ENCODE measurements at places on chromosomes 1 and 21.

DNA sequence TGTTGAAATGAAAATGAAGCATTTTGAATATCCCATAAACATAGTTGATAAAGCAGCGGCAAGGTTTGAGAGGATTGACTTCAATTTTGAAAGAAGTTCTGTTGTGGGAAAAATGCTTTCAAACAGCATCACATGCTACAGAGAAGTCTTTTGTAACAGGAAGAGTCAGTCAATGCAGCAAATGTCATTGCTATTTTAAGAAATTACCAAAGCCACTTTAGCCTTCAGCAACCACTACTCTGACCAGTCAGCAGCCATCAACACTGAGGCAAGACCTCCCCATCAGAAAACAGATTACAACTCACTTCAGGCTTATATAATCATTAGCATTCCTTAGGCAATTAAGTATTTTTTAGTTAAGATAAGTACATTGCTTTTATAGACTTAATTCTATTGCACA is 33.8 kb upstream of the FCRL3 start:
- DNase-seq: no peak

DNA sequence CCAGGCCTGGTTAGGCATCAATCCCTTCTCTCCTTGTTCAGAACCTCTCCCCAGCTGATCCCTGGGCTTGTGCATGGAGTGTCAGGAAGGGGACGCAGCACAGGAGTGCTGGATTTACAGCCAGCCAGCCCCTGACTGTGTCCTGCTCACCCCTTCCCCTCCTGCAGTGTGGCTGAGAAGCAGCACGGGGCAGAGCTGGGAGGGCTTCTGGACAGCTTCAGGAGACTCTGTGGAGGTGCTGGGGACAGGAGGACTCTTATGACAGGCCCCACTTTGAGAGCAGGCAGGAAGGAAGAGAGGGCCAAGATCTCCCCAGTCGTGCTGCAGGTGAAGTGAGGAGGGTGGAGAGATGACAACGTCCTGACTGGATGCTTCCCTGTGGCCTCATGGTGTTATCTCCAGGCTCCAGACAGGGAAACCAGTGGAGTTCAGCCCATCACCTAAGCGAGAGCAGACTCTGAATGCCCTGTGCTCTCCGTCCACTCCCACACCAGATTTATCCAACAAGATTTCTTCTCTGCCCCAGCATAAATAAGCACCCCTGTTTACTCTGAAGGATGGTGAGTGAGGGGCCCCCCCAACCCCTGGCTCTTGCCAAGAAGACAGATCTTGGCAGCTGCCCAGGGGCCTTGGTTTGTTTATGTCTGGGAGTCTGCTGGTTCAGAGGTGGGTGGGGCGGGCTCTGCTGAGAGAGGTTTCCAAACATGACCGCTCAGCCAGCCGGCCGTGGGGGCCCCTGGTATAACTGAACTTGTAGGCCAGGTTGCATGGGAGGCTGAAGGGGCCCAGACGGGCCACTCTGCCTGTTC is 21.3 kb downstream of the TMCC2 start:
- no peak for DNase-seq

GRCh38 chr1:38084700-38085099 is 38.1 kb upstream of the POU3F1 start:
- no peak for DNase-seq

DNA sequence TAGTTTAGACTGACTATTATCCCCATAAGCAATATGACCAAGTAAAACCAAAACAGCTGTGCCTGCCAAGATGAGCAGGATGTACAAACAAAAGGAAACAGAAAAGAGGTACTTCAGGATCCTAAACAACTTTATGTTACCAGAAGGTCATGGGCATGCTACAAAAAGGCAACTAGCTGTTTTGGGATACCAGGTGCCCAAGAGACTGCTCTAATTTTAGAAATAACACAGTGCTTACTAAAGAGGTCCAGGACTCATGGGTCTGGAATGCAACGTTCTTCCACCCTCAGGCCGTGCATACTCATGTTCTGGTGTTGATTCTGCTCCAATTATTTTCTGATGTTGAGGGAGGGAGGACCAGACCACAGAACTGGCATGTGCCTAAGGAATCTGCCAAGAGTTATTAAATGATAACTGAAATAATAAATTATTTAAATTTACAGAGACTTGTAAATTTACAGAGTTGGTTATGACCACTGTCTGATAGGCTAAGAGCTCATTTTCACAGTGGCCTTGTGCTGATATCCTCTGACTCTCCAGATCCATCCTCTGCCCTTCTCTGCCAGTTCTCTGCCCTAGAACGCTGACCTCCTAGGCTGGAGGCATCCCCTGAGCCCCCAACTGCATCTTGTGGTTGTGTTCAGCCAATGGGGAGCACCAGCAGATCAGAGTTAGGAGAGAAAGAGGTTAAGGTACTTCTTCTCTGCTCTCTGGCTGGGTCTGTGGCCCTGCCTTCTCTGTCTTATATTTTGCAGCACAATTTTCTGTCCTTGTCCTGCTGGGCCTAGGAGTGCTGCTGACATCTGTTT is 37.7 kb upstream of the BCL10 start:
- DNase-seq: peak; percentile 81

GRCh38 chr1:53446051-53446450 is 13.1 kb upstream of the DMRTB1 start:
- no peak for DNase-seq

GRCh38 chr21:45370575-45370974 is 34.4 kb upstream of the COL18A1 start:
- no peak for DNase-seq

DNA sequence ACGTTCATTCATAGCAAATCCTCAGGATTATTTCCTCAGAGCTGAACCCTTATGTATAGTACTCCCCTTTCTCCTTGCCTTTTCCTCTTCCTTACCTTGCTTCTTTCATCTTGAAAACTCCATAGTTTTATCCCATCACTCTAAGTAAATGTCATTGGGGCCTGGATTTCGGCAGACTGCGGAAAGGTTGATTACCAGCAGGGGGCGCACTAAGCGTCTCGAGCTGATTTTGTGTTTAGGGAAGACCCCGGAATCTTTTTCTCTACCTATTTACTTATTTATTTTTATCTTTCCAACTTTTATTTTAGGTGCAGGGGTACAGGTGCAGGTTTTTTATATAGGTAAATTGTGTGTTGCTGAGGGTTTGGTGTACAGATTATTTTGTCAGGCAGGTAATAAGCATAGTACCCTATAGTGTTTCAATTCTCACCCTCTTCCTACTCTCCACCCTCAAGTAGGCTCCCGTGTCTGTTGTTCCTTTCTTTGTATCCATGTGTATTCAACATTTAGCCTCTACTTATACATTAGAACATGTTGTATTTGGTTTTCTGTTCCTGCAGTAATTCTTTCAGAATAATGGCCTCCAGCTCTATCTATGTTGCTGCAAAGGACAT is 11.4 kb upstream of the MTARC1 start:
- peak; percentile 57 for DNase-seq

DNA sequence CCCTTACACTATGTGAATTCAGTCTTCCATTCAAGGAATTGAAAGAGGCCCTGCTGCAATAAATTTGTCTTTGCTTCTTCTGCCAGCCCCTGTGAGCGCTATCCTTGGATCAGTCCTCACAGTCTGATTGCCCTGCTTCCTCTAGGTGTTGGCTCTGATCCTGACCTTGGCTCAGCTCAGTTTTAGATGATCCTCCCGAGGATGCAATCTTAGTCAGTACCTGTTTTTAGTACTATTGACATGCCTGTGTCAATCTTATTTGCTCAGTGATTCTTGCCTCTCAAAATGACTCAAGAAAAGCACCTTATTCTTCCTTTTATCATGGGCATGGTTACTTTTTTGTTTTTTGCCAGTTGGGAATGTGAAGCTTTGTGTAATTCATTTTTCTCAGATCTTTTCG is 101.4 kb upstream of the KCNK1 start:
- no peak for DNase-seq

DNA sequence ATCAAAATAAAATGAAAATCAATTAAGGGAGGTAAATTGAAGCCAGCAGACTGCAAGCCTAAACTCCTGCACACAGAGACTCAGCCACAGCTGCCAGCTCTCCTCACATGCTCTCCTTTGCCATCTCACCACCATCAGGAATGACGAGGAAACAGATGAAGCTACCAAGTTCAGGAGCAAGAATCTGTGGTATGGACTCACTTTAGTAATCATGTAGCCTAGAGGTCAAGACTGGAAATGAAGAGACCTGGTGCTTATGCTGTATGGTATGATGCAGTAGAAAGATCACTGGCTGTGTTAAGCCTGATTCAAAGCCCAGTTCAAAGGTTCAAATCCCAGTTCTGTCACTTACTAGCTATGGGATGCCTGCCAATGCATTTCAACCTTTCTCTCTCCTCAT is 78.9 kb upstream of the CAMK1G start:
- no peak for DNase-seq

GRCh38 chr1:3237994-3238702 is 169.1 kb downstream of the PRDM16 start:
- DNase-seq: no peak

DNA sequence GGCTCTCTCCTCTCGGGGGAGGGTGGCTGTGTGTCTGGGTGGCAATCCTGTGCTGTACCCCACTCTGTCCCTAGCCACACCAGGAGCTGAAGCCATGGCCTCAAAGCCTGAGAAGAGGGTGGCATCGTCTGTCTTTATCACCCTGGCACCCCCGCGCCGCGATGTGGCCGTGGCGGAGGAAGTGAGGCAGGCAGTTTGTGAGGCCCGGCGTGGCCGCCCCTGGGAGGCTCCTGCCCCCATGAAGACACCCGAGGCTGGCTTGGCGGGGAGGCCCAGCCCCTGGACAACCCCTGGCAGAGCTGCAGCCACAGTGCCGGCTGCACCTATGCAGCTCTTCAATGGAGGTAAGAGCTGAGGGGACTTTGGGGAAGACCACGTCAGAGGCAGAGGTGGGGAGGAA is 6.3 kb downstream of the FBLIM1 start:
- DNase-seq: no peak

DNA sequence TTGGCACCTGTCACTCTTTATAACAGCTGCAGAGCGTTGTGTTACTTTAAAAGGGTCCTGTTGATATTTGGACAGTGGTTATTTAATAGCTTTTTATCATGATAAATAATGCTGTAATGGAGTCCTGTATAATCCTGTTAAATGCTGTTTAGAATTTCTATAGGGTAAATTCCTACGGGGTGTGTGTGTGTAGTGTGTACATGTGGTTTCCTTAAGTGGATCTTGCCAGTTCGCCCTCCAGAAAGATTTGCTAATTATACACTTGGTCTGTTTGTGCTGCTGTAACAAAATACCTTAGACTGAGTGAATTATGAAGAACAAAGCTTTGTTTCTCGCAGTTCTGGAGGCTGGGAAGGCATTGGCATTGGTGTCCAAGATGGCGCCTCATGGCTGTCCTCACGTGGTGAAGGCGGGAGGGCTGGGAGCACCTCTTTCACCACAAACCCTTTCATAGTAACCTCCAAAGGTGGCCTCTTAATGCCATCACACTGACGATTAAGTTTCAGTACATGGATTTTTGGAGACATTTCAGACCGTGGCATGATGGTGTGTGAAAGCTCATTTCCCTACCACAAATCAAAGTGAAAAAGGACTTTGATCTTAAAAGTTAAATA is 11.2 kb downstream of the PRMT2 start:
- DNase-seq: no peak

DNA sequence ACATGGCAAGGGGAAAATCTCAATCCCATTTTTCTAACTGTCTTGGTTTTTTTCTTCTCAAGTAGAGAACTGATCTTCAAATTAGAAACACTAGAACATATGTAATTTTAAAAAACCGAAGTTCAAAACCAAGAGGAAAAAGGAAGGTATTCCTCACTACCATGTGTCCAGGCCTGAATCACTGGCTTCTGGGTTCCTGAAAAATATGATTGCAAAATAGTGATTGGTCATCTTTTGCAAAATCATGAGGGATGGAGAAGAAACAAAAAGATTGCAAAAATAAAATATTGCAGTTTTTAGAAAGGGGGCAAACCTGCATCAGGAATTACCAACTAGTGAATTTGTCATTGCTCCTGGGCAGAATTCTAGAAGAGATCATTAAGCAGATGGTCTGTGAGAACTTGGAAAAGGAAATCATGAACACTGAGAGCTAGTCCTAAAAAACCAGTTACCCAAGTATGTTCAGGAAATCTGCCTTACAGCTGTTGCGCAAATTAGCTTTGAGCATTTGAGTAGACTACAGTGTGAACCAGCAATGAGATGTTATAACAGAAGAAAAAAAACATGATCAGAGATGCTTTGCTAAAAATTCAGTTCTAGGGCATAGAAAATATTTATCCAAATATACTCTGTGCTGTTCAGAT is 49.4 kb downstream of the SPATA46 start:
- no peak for DNase-seq

GRCh38 chr1:168190403-168190802 is 11.6 kb downstream of the TIPRL start:
- DNase-seq: no peak

- no peak for DNase-seq
These were observed 932.8 kb downstream of the TTLL7 start for GRCh38 chr1:83065952-83066727.

DNA sequence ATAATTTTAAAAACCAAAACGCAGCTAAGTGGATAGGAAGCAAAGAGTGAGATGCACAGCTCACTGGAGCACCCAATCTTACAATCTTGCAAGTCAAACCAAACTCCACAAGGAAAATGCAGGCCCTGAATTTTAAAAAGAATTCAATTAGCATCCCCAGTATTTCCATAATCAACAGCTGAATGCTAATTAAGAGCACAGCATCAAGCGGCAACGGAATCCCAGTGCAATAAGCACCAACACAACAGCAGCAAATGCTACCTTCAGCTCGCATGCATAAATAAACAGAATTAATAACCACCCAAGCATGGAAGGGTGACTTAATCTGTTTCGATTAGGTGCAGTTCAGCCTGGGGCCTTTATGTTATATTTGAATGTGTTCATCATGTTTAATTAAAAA is 142.9 kb downstream of the SLC45A1 start:
- no peak for DNase-seq

DNA sequence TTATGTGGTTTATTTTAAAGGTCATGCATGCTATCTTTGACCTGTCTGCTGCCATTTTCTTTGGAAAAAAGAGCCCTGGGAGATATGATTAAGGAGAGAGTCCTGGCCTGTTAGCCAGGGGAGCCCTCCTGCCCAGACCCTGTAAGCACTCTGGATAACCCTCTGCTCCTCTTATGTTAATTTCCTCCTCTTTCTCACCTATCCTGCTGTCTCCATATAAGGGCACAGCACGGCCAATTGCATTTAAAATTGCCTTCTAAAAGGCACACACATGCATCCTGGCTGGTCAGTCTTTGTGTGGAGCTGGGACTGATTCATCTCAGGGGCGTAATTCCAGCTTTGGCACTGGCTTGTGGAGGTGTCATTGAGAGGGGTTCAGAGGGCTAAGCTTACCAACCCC is 158.9 kb downstream of the ST6GALNAC5 start:
- DNase-seq: no peak
